ENCODE measurements at places on chromosomes 5 and 9. TPM values are rescaled to one million over a fixed set of nuclear protein-coding genes. Genes with fewer than 3 reads are reported as not detected.

Gene PCDHA9
- total RNA-seq: not detected

Gene PCDHGB1
- total RNA-seq: 2.1 TPM

Gene RAI14
- total RNA-seq: 94.5 TPM

Gene FAM221B
- not detected for total RNA-seq

Gene ADAMTS2
- not detected for total RNA-seq

Gene ZNF883
- 0.74 TPM for total RNA-seq

Gene GAPVD1
- total RNA-seq: 16.3 TPM

Gene SPOUT1
- 37.4 TPM for total RNA-seq

Gene CNOT6
- total RNA-seq: 19.0 TPM

Gene CDKN2A
- not detected for total RNA-seq

Gene CAMK4
- 0.09 TPM for total RNA-seq

Gene GABRB2
- not detected for total RNA-seq

Gene ASS1
- 16.7 TPM for total RNA-seq

Measured in A549 treated with CpdA at 1 μM for 4 hours (cell line).